ENCODE measurements at places on chromosomes 1 and 21.

GRCh38 chr1:20343149-20343937 is 52.7 kb downstream of the VWA5B1 start:
- no peak for DNase-seq

GRCh38 chr21:17793246-17794123 is 25.7 kb downstream of the C21orf91 start:
- DNase-seq, result no peak

DNA sequence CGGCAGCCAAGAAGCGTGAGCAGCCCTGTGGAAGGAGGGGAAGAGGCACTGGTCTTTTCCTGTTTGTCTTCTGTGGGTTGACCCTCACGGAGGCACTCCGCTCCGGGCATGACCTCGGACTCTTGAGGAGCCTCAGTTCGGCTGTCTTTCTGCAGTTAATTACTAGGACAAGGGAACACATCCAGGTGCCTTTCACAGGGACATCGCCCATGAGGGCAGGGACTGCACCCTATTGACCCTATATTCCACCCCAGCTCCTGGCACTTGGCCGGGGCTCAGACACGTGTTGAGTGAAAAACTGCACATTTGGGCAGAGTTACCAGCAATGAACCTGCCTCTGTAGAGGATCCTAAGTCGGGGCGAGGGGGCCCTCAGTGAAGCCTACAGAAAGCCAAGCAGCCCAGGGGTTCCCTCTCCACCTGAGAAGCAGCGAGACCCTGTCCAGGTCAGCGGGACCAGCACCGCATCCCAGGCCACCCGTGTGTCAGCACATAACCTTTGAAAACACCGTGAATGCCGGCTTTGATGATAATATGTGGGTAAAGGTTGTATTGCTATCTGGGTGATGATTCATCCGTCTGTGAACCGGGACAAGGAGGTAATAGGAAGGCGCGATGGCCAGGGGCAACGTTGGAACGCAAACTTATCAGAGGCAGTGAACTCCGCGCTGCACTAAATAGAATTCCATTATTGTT is 161.4 kb upstream of the ARHGEF16 start:
- no peak for DNase-seq

GRCh38 chr1:3403388-3404231 is 50.9 kb upstream of the ARHGEF16 start:
- no peak for DNase-seq

DNA sequence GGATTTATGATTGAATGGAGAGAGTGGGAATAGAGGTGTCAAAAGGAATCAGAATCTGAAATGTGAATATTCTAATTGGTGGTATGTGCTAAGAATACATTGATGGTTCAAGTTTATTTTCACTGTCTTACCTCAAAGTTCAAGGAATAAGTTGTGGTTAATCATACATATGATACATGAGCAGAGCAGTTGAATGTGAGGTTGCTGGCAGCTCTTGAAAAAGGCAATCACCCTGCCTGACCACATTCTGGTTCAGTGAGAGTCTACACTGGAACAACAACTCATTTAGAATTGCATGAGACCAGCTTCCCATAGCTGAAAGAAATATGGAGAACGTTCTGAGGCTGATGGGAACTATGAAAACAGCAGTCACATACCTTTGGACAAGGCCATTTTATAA is 68.3 kb upstream of the ARHGAP29 start:
- DNase-seq, result no peak
